Activated naive CD4-positive, alpha-beta T cell treated with anti-CD3 and anti-CD28 coated beads, Interleukin-2, amount 10 ng/mL, durations not matched to agents 5 hours and 36 hours (primary cell): ENCODE measurements at places on chromosomes 5 and 9. TPM values are rescaled to one million over a fixed set of nuclear protein-coding genes. Genes with fewer than 3 reads are reported as not detected.

SPACA9 gene
- total RNA-seq, result 2.7 TPM

CCL19 gene
- not detected for total RNA-seq

CD180 gene
- 0.65 TPM for total RNA-seq

ANKDD1B gene
- 0.23 TPM for total RNA-seq

MAP3K1 gene
- total RNA-seq, result 96.6 TPM

LIX1 gene
- total RNA-seq, result not detected

RORB gene
- not detected for total RNA-seq

RAD1 gene
- 23.6 TPM for total RNA-seq

CYLC2 gene
- not detected for total RNA-seq

TMEM252 gene
- total RNA-seq, result not detected

PCDHGA8 gene
- total RNA-seq, result not detected

AMACR gene
- 6.0 TPM for total RNA-seq

PSMD5 gene
- 50.4 TPM for total RNA-seq

OTULINL gene
- 33.0 TPM for total RNA-seq

IL3 gene
- total RNA-seq, result not detected

F2RL2 gene
- total RNA-seq, result not detected

SLF1 gene
- 11.5 TPM for total RNA-seq

TXNDC8 gene
- not detected for total RNA-seq

ECSCR gene
- 0.58 TPM for total RNA-seq

SPATA31E1 gene
- not detected for total RNA-seq

B4GALT7 gene
- total RNA-seq, result 25.2 TPM

BAAT gene
- not detected for total RNA-seq

OLFML2A gene
- total RNA-seq, result not detected

CCL27 gene
- not detected for total RNA-seq

ABLIM3 gene
- total RNA-seq, result not detected

SHISAL2B gene
- not detected for total RNA-seq

ADGRV1 gene
- total RNA-seq, result not detected

NUDT2 gene
- 29.2 TPM for total RNA-seq

PCDHB6 gene
- total RNA-seq, result not detected

FOXD4L4 gene
- 0.15 TPM for total RNA-seq

ABO gene
- total RNA-seq, result 0.22 TPM

SLC36A2 gene
- total RNA-seq, result not detected

PCDHA10 gene
- total RNA-seq, result not detected

PCSK5 gene
- total RNA-seq, result 4.9 TPM

GBGT1 gene
- 5.1 TPM for total RNA-seq

PIP5KL1 gene
- total RNA-seq, result 1.2 TPM

NR4A3 gene
- 0.48 TPM for total RNA-seq

CCL21 gene
- total RNA-seq, result not detected

ARL14EPL gene
- not detected for total RNA-seq

PCDHGB7 gene
- 0.08 TPM for total RNA-seq

FGF18 gene
- not detected for total RNA-seq

NMUR2 gene
- total RNA-seq, result not detected

PCDHA9 gene
- total RNA-seq, result not detected

MSX2 gene
- total RNA-seq, result not detected

C9orf152 gene
- total RNA-seq, result not detected

LRRTM2 gene
- total RNA-seq, result not detected

MAPKAP1 gene
- 48.2 TPM for total RNA-seq

TUSC1 gene
- not detected for total RNA-seq

GRXCR2 gene
- not detected for total RNA-seq

C9orf50 gene
- not detected for total RNA-seq
